ENCODE measurements at places on chromosomes 16 and 17. TPM values are rescaled to one million over a fixed set of nuclear protein-coding genes. Genes with fewer than 3 reads are reported as not detected.

The TMEM235 gene
- total RNA-seq, result 0.29 TPM

The NOG gene
- 6.7 TPM for total RNA-seq

The ZNF267 gene
- total RNA-seq, result 15.3 TPM

The MPO gene
- not detected for total RNA-seq

- H3K36me3 ChIP-seq, result no peaks in the 10 kb centered on the region
- H3K27ac ChIP-seq, result no peak overlapping the region
- peaks cover 14% of the 10 kb centered on the region for H3K4me1 ChIP-seq
- DNase-seq, result peak; percentile 82
These were observed 387 bp upstream of the SLC38A8 start for GRCh38 chr16:84042879-84043485.

DNA sequence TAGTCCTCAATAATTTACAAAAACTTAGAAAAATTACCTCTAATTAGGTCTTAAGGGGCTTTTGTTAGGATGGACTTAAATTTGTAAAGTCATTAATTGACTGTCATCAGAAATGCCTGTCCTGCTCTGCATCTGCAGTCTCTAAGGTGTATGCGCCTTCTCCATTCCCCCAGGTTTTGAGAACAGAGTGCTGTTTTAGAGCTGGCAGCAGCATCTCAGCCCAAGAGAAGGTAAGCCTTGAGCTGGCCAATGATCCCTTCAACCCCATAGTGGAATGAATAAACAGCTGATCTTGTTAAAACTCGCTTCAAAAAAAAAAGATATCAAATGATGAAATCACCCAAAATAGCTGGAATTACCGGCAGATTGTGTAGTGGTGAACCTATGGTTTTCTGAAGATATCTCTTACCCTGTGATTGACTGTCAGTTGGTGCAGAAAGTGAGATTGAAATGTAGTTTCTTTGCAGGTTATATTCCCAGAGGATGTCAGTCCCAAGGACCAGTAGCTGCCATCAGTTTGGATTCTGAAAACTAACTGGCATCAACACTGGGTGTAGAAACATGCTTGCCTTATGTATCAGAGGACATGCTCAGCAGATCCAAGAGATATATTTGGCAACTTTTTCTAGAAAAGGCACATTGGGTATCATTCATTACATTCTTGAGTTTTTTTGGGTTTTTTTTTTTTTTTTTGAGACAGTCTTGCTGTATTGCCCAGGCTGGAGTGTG lies 25.7 kb downstream of the TRPV2 start:
- peaks cover 5% of the 10 kb centered on the region for H3K4me1 ChIP-seq
- H3K36me3 ChIP-seq, result peaks cover 59% of the 10 kb centered on the region
- no peak overlapping the region for H3K27ac ChIP-seq

- no peak for DNase-seq
- no peak overlapping the region for H3K4me3 ChIP-seq
- no peaks in the 10 kb centered on the region for H3K4me1 ChIP-seq
- H3K27ac ChIP-seq, result no peak overlapping the region
These were observed 3.7 kb downstream of the SPPL2C start for GRCh38 chr17:45848405-45848804.

Measured in endodermal cell (in vitro differentiated cells).